T-helper 2 cell (primary cell): ENCODE measurements at places on chromosomes 4 and X.

DNA sequence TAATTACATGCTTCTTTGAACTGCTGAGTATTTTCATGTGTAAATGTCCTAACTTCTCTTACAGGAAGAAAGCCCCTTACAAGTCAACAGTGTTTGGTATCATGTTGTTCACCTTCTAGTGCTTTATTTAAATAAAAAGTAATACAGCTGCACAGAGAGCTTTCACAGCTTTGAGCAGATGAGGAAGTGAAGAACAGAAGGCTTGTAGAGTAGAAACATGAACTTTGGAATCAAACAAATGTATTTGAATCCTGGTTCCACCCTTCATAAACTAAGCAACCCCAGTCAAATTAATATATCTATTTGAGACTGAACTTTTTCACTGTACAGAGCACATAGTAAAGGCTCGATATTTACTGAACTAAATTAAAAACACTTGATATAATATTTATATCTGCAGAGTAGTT, 120.5 kb downstream of the CAMK2D start:
- DNase-seq, result no peak

- no peak for DNase-seq
Observed at GRCh38 chr4:6354626-6355025, 85.0 kb downstream of the WFS1 start.

DNA sequence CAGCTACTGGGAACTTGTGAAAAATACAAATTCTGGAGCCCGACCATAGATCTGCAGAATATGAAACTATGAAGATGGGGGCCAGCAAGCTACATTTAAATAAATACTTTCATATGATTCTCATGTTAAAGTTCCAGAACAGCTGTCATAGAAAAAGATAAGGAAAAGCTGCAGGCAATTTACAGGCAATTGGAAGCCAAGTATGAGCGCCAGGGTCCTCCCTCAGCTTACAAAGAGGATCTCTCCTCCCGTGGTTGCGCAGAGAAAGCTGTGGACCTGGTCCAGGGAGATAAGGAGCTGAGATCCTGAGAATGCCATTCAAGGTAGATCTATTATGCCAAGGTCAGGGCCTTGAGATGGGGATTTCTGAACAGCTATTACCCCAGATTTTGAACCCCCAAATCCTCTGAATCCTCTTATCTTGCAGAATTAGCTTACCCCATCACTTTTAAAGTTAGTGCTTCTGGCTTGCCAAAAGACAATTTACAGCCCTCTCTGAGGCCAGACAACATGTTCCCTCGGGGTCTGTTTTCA, 25.6 kb upstream of the FRAS1 start:
- no peak for DNase-seq

GRCh38 chr4:104394406-104395167, 100.1 kb downstream of the CXXC4 start:
- no peak for DNase-seq

GRCh38 chr4:2393353-2394270, 24.8 kb downstream of the ZFYVE28 start:
- no peak for DNase-seq

- peak; percentile 77 for DNase-seq
Observed at GRCh38 chr4:80913381-80913780, 117.1 kb upstream of the BMP3 start.
